ENCODE measurements at places on chromosomes 16 and 17.

DNA sequence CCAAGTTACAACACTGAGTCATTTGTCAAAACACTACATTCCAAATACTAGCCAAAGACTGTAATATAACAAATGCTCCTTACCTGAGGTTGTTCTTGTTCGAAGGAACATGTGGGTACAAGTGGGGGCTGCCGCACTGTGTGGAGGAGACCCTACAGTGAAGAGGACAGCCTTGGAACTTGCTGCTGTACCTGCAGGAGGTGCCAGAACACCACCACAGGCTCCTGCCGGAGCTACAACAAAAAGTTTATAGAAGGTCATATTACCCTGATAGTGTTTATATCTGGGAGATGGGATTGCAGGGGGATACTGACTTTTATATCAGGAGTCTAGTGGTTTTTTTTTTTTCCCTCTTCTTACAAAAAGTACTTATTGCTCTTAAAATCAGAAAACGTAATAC lies 37.8 kb upstream of the ALDH3A1 start:
- DNase-seq = no peak

- DNase-seq = no peak
Measured at GRCh38 chr16:78659668-78660217, 560.3 kb downstream of the WWOX start.

- no peak for DNase-seq
Measured at GRCh38 chr17:70527364-70527888, 358.1 kb downstream of the KCNJ2 start.

DNA sequence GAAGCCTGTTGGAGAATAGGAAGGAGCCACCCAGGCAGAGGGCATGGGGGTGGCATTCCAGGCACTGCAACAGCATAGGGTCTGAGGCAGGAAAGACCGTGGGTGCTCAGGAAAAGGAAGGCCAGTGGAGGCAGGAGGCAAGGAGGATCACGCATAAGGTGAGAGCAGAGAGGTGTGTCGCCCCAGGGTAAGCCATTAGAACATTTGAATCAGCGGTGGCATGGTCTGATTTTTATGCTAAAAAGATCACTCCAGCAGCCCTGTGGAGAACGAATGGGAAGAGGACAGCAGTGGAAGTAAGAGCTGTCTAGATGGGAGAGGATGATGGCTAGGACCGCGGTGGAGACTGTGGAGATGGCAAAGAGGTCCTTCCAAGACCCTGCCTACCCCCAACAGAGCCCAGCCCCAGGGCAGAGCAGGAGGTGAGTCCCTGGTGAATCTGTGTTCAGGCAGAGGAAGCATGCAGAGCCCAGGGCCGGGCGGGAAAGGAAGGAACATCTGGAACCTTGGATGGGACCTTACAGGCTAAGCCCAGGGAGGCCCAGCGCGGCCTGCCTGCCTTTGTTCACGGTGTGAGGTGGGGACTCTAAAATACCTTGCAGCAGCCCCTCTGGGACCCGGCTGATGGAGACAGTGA lies 7.8 kb downstream of the LPO start:
- DNase-seq = no peak
